ENCODE measurements at places on chromosomes 3 and 15.

GRCh38 chr3:145939431-145939830 is 221.6 kb downstream of the PLOD2 start:
- H3K4me1 ChIP-seq = no peaks in the 10 kb centered on the region
- DNase-seq = no peak
- no peak overlapping the region for H3K4me3 ChIP-seq
- no peaks in the 10 kb centered on the region for H3K36me3 ChIP-seq

DNA sequence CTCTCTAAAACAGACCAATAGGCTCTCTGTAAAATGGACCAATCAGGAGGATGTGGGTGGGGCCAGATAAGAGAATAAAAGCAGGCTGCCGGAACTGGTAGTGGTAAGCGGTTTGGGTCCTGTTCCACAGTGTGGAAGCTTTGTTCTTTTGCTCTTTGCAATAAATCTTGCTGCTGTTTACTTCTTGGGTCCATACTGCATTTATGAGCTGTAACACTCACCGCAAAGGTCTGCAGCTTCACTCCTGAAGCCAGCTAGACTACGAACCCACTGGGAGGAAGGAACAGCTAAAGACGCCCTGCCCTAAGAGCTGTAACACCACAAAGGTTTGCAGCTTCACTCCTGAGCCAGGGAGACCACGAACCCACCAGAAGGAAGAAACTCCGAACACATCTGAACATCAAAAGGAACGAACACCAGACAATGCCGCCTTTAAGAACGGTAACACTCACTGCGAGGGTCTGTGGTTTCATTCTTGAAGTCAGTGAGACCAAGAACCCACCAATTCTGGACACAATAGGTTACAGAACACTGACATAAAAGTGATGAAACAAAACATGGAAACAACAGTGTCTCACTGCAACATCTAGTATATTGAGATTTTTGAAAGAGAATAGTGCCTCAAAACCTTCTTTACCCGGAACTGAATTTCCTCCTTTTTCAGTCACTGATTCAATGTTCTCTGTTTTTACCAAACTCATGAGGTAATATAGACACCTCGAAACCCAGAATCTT is 28.8 kb upstream of the PLSCR2 start:
- H3K4me1 ChIP-seq = peaks cover 16% of the 10 kb centered on the region
- DNase-seq = peak; percentile 16
- H3K27ac ChIP-seq = no peak overlapping the region
- no peaks in the 10 kb centered on the region for H3K36me3 ChIP-seq
- peak overlapping the region; percentile 44 for H3K4me3 ChIP-seq
- peaks cover 8% of the 10 kb centered on the region for H3K27me3 ChIP-seq

GRCh38 chr15:27410996-27411605 is 440.1 kb downstream of the GABRG3 start:
- no peaks in the 10 kb centered on the region for H3K36me3 ChIP-seq
- no peak overlapping the region for H3K4me3 ChIP-seq
- no peak overlapping the region for H3K27ac ChIP-seq
- H3K4me1 ChIP-seq = no peaks in the 10 kb centered on the region

- no peaks in the 10 kb centered on the region for H3K36me3 ChIP-seq
- no peaks in the 10 kb centered on the region for H3K4me1 ChIP-seq
- peaks cover 2% of the 10 kb centered on the region for H3K27me3 ChIP-seq
- no peak overlapping the region for H3K27ac ChIP-seq
- no peak overlapping the region for H3K4me3 ChIP-seq
- no peak for DNase-seq
Measured at GRCh38 chr3:127036209-127037020, 53.5 kb downstream of the PLXNA1 start.

DNA sequence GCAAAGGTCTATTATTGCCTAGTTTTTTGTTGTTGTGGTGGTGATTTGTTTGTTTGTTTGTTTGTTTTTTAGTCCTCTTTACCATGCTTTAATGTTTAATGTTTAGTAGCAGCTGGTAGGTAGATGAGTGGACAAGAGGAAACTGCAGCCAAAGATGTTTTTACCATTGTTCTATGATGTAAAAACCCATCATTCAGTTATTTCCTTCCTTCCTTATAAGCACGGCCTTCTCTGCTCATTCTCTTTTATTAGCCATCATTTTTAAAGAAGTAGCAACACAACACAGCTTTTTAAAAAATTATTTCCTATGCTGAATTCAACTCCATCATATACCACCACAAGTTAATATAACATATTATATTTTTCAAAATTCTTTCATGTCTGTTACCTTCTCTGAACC is 58.5 kb upstream of the BOC start:
- no peaks in the 10 kb centered on the region for H3K36me3 ChIP-seq
- peaks cover 24% of the 10 kb centered on the region for H3K27me3 ChIP-seq
- H3K4me1 ChIP-seq = no peaks in the 10 kb centered on the region
- H3K27ac ChIP-seq = no peak overlapping the region
- DNase-seq = no peak

DNA sequence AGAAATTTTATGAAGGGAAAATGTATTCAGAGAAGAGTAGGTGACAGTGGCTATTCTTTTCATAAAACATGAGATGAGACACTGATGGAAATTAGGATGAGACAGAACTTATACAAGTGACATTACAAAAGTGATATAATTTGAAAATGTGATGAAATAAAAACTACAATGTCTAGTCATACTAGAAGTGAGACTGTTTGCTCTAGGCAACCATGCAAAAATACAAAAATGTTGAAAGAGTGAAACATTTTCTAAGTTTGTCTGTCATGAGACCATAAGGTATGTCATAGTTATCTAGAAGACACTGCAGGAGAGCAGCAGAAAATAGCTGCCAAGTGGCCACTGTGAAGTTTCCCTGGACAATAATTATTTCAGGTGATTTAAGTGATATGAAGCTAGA is 459.5 kb downstream of the DIPK2A start:
- DNase-seq = no peak
- H3K36me3 ChIP-seq = no peaks in the 10 kb centered on the region
- H3K4me1 ChIP-seq = no peaks in the 10 kb centered on the region
- no peak overlapping the region for H3K4me3 ChIP-seq
- H3K27ac ChIP-seq = no peak overlapping the region

GRCh38 chr15:100897221-100898151 is 17.9 kb downstream of the ALDH1A3 start:
- H3K27me3 ChIP-seq = peaks cover 65% of the 10 kb centered on the region
- H3K27ac ChIP-seq = no peak overlapping the region
- no peak overlapping the region for H3K4me3 ChIP-seq
- no peaks in the 10 kb centered on the region for H3K4me1 ChIP-seq

DNA sequence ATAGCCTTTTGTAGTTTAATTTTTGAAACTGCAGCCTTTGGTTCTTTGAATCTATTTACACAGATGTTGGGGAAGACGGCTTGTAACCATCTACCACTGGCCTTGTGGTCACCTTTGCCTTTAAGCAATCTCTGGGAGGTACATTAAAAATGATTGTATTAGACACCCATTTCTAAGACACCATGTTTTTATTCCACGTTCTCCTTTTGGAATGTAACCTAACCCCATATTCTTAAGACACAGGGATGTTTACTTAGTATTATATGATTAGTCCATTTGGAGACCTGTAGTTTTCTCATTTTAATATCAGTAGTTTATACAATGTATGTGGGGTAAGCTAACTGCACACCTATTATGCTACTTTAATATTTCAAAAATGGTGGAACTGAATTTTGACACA is 175.1 kb upstream of the PLSCR5 start:
- no peak for DNase-seq
- H3K4me3 ChIP-seq = no peak overlapping the region
- H3K36me3 ChIP-seq = no peaks in the 10 kb centered on the region
- H3K27ac ChIP-seq = no peak overlapping the region

- peaks cover 6% of the 10 kb centered on the region for H3K4me1 ChIP-seq
- no peak for DNase-seq
- H3K36me3 ChIP-seq = no peaks in the 10 kb centered on the region
- H3K27ac ChIP-seq = no peak overlapping the region
- H3K27me3 ChIP-seq = no peaks in the 10 kb centered on the region
- no peak overlapping the region for H3K4me3 ChIP-seq
Measured at GRCh38 chr3:119420196-119420595, 43.2 kb downstream of the TMEM39A start.

GRCh38 chr15:63630036-63630751 is 33.0 kb downstream of the FBXL22 start:
- no peak overlapping the region for H3K27ac ChIP-seq
- DNase-seq = no peak
- H3K27me3 ChIP-seq = no peaks in the 10 kb centered on the region
- no peak overlapping the region for H3K4me3 ChIP-seq
- no peaks in the 10 kb centered on the region for H3K4me1 ChIP-seq

DNA sequence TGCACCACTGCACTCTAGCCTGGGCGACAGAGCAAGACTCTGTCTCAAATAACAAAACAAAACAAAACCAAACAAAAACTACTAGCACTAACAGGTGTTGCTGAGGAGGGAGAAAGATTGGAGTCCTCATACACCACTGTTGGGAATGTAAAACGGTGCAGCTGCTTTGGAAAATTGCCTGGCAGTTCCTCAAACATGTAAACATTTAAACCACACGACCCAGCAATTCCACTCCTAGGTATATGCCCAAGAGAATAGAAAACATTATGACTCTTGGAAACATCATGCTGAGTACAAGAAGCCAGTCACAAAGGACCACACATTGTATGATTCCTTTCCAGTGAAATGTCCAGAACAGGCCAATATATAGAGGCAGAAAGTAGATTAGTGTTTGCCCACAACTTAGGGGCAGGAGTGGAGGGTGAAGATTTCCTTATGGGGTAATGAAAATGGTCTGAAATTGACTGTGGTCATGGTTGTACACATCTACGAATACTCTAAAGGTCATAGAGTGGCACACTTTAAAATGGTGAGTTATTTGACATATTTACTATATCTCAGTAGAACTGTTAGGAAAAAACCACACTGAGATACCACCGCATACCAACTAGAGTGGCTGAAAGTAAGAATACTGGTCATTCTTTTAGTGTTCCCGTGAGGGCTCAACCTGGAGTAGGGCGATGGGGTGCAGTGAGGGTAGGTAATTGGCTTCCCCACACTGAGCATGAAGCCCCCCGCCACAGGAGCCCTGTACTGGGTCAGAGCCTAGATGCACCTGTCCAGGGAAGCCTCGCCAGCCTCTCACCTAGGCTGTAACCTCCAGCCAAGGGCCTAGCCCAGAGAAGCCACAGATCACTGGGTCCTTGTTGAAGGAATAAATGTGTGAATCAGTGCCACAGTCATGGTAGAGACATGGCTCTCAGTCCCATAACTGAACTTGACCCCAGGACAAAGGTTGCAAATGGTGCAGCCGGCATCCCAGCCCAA is 131.1 kb downstream of the NUP210 start:
- no peak overlapping the region for H3K27ac ChIP-seq
- H3K27me3 ChIP-seq = peaks cover 59% of the 10 kb centered on the region
- H3K36me3 ChIP-seq = no peaks in the 10 kb centered on the region
- H3K4me1 ChIP-seq = no peaks in the 10 kb centered on the region
- no peak for DNase-seq
- H3K4me3 ChIP-seq = no peak overlapping the region

DNA sequence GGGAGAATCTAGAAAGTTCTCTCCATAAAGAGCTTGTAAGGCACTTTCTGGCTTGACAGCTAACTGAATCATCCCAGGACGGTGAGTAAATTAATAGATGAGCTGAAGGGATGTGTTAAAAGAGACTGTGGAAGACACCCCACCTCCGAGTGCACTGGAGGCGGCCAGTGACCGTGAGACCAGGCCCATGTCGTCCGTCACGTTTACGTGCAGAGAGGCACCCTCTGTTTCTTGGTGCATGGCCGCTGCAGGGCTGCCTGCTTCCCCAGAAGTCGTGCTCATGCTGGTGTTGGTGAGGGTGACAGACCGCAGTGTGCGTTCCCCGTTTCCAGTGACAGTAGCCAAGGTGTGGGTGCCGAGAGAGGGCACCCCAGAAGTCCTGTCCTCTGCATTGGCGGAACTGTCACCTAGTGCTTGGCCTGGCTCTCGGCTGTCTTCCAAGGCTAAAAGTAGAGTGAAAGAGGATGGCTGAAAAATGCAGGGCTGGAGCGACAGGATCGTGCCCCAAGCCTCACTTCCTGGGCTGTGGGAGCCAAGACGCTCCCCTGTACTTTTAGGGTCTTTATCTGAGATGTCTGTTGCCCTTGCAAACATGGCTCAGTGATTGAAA is 41.1 kb downstream of the HEG1 start:
- H3K27me3 ChIP-seq = no peaks in the 10 kb centered on the region
- peaks cover 38% of the 10 kb centered on the region for H3K36me3 ChIP-seq
- H3K27ac ChIP-seq = no peak overlapping the region
- no peak for DNase-seq

DNA sequence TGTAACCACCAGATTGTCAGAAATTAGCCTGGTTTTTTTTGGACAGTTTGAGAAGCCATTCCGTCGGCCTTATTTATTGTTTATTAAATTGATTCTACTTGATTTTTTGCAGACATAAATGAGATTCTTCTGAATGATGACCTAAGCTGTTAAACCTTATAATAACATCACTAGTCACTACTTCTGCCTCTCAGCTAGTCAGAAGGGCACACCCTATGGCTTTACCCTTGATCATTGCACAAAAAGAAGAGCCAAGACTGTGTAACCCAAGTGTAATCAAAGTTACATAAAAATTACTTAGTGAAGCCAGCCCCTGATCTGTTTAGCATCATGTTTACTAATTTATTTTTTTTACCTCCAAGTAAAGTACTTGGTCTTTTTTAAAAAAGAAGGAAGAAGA is 64.3 kb downstream of the CHL1 start:
- no peaks in the 10 kb centered on the region for H3K27me3 ChIP-seq
- peaks cover under 1% of the 10 kb centered on the region for H3K36me3 ChIP-seq
- H3K4me3 ChIP-seq = no peak overlapping the region

DNA sequence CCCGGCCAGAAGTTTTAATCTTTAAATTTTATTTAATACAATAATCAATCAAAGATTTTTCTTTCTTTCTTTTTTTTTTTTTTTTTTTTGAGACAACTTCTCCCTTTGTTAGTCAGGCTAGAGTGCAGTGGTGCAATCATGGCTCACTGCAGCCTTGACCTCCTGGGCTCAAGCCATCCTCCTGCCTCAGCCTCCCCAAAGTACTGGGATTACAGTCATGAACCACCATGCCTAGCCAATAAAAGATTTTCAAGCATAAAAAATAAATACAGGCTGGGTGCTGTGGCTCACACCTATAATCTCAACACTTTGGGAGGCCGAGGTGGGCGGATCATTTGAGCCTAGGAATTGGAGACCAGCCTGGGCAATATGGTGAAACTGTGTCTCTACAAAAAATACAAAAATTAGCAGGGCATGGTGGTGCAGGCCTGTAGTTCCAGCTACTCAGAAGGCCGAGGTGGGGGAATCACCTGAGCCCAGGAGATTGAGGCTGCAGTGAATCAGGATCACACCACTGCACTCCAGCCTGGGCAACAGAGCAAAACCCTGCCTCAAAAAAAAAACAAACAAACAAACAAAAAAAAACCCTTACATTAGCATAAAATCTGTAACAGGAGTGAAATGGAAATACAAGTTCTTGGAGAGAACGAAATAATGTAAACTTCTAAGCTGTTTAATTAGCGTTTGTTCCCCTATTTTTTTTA is 29.1 kb upstream of the SRP14 start:
- H3K27ac ChIP-seq = no peak overlapping the region
- H3K36me3 ChIP-seq = no peaks in the 10 kb centered on the region
- H3K4me3 ChIP-seq = no peak overlapping the region
- H3K4me1 ChIP-seq = no peaks in the 10 kb centered on the region
- no peaks in the 10 kb centered on the region for H3K27me3 ChIP-seq

GRCh38 chr3:126152901-126153694 is 27.3 kb downstream of the ALDH1L1 start:
- no peaks in the 10 kb centered on the region for H3K4me1 ChIP-seq
- H3K27ac ChIP-seq = no peak overlapping the region
- no peaks in the 10 kb centered on the region for H3K27me3 ChIP-seq
- DNase-seq = peak; percentile 11

- no peak overlapping the region for H3K4me3 ChIP-seq
- no peak for DNase-seq
- no peak overlapping the region for H3K27ac ChIP-seq
- H3K36me3 ChIP-seq = peaks cover 51% of the 10 kb centered on the region
- peaks cover 39% of the 10 kb centered on the region for H3K4me1 ChIP-seq
Measured at GRCh38 chr15:44654858-44655257, 8.6 kb downstream of the SPG11 start.

Data from central memory CD8-positive, alpha-beta T cell (primary cell).